ENCODE measurements at places on chromosomes 12 and 14. TPM values are rescaled to one million over a fixed set of nuclear protein-coding genes. Genes with fewer than 3 reads are reported as not detected.

DNA sequence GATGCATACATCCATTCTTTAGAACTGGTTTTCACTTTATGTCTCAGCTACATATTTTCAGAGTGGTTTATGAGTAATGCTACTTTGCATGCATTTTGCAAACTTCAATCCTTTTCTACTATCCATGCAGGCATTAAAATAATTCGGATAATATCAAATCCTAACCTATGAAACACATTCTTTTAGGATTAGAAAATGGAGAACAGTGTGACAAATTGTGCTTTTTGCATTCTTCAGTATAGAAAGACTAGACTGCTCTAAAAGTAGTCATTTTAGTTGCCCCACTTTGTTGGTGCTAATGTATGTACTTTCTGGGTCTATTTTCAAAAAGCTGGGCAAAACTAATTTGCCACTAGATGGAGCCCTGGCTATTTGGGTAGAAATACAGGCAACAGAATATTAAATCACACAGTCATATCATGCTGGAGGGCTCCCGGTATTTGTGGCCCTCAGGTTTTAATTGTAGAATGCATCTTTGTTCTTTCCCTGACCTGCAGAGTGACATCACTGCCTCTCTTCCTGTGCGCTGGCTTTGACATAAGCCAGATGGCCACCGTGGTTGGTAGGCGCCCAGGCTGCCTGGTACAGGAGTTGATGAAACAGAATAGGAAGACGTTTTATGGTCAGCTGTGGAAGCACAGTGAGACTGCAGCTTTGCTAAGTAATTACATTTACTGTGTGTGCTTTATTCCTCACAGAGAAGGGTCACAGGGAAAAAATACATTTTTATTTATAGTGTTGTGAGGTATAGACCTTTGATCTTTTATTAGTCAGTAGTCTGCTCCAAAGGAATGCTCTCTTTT lies 28.1 kb downstream of the MSRB3 start:
- peak; percentile 39 for DNase-seq

DNA sequence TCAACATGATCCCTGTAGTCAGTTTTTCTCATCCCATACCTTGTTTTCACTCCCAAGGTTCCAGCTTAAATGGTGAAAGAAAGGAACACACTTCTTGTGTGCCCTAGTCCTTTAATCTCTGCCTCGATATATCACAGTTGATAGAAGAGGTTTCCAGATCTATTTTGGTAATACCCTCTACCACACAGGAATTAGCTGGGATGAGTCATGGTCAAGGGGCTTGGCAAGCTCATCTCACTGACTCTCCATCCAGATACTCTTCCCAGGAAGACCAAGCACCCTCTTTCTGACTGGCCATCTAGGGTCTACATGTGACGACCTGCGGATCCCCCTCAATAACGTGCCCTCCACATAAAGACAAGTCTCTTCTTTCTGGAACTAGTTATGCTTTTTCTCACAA lies 277.9 kb downstream of the ITPR2 start:
- DNase-seq, result no peak

DNA sequence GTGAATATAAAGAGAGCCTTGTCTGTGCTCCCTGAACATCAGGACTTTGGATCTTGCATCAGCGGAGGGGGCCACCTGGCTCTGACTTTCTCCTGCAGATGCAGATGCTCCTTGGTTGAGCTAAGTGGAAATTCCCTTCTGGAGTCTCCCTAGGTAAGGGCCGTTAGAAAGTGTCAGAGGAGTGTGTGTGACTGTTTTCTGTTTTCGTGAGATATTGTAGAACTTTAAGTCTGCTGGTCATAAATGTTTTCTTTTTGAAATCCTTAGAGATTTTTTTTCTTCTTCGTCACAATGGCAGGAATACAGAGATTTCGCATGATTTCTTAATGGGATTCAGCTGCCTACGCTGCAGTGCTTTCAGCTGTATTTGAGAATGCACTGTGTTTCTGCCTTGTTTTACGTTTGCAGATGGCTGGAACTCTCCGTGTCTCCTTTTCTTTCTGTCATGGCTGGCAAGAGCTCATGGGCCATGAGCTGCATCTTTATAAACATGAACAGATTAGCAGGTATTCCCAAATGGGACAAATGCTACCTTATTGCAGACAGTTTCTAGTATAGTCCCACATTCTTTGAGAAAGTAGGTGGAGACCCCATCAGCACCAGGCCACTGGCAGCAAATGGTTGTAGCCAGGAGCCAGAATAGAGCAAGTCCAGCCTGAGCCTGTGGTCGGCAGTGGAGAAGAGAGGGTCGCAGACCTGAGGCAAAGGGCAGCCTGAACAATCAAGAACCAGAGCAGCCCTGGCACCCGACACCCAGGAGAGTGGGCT lies 76.2 kb upstream of the FRMD6 start:
- no peak for DNase-seq

- no peak for DNase-seq
These were observed 43.6 kb upstream of the PPP2R5C start for GRCh38 chr14:101717663-101718490.

DNA sequence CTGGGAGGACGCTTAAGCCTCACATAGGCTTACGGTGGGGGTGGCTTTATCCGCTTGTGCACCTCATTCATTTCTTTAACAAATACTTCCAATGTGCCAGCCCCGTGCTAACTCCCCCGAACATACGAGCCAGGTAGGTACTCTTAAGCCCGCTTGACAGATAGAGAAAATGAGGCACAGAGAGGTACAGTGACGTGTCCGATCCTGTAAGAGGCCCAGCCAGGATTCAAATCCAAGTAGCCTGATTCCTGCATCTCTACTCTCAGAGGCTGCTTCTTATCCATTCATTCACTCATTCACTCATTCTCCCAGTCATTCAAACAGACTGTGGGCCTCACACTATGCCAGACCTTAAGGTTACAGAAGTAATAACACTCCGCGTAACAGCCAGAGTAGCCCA lies 477 bp downstream of the OAS3 start:
- no peak for DNase-seq

- no peak for DNase-seq
These were observed 71.7 kb upstream of the RAP1B start for GRCh38 chr12:68538726-68539614.

GRCh38 chr12:68612202-68612601 lies 1.5 kb downstream of the RAP1B start:
- DNase-seq, result no peak

DNA sequence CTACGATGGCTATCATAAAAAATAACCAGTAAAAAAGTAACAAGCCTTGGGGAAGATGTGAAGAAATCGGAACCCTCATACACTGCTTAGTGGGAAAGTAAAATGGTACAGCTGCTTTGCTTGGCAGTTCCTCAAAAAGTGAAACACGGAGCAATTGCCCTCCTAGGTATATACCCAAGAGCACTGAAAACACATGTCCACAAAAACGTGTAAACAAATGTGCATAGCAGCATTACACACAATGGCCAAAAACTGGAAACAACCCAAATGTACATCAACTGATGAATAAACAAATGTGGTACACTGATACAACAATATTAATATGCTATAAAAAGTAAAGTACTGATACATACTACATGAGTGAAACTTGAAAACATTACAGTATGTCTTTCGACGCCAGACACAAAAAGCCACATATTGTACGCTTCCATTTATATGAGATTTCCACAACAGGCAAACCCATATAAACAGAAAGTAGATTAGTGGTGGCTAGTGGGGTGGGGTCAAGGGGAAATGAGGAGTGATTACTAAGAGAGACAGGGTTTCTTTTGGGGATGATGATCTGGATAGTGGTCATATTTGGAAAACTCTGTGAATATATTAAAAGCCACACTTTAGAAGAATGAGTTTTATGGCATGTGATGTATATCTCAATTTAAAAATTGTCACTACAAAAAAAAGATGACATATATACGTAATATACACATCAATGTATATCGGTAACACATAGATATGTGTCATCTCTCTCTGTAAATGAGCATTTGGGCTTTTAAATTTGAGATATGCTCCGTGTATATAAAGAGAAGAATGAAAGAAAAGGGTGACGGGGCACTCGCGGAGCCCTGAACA lies 996 bp downstream of the SLC41A2 start:
- DNase-seq, result no peak

DNA sequence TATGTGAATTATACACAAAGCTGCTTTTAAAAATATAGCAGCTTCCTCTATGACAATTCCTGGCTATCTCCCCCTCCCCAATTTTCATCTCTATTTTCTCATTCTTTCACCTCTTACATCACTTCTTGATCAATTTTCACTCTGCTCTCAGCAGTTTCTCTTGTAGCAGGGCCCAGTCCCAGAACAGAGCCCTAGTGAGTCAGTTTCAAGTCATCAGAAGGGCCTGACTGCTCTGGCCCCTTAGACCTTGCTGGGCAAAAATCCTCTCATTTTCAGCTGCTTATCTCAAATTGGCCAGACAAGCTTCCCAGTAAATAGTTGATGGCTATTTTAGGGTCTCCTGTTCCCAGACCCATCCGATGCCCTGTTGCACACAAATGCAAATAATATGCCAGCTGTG lies 101.4 kb downstream of the TTC7B start:
- no peak for DNase-seq

DNA sequence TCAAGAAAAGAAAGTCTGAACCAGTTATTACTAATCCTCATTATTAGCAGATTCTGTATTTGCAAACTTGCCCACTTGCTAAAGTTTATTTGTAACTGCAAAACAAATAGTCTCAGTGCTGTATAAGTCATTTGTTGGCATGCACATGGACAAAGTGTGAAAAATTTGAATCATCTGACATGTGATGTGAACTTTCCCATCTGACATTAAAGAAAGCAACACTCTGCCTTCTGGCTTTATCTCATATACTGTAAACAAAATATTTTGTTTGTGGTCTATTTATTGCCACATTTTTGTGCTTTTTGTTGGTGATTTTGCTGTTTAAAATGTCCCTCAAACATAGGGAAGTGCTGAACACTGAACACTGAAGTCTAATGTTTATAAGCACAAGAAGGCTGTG lies 513.8 kb downstream of the RPL10L start:
- DNase-seq, result no peak

- no peak for DNase-seq
These were observed 449.4 kb upstream of the OR4E1 start for GRCh38 chr14:22122829-22123560.

DNA sequence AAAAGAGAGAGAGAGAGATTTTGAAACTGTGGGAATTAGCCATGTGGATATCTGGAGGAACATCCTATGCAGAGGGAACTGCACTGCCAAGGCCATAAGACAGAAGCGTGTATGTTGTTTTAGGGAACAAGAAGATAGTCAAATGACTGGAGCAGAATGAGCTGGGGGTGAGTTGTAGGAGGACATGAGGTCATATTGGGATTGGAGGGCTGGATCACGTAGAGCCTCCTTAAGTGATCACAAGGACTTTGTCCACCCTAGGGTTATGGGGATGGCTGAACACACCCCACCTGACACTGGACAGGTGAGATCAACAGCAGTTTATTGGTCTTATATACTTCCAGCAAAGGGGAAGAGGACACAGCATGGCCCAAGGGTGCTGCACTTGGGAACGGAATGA lies 8.2 kb upstream of the CGRRF1 start:
- no peak for DNase-seq

DNA sequence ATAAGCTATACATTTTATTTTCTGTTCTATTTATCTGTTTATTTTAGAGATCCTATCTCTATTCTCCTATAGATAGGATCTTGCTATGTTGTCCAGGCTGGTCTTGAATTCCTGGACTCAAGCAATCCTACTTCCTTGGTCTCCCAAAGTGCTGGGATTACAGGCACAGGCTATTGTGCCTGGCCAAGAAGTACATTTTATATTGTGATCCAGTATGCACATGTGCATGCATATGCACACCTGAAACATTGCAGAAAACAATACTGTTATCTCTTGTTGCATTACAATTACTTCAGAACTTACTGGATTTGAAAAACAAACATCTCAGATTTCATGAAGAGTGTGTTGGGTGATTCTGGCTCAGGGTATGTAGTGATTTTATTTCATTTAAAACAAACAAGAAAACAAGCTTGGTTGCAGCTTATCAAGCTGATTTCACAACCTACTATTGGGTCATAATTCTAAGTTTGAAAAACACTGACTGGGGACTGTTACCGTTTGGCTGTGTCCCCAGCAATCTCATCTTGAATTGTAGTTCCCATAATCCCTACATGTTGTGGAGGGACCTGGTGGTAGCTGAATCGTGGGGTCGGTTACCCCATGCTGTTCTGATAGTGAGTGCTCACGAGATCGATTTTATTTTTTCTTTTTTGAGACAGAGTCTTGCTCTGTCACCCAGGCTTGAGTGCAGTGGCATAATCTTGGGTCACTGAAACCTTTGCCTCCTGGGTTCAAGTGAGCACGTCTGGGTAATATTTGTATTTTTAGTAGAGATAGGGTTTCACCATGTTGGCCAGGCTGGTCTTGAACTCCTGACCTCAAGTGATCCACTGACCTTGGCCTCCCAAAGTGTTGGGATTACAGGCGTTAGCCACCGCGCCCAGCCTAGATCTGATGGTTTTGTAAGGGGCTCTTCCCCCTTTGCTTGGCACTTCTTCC lies 31.3 kb downstream of the ERC1 start:
- no peak for DNase-seq

DNA sequence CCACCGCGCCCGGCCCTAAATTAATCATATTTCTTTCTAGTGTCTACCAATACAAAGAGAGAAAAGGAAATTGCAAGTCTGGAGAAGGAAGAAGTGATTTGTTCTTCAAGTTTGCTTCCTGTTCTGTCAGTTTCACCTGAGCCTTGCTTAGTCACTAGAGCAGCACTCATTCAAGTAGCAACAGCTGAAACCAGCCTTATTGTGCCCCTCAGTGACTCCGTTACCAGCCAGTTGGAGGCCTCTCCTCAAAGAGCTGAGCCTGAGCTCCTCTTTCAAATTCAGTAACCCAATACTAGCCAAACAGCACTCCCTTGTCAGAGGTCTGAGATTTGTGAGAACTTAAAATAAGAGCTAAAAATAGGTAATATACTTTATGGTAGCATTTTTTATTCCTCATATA lies 17.4 kb downstream of the PAWR start:
- DNase-seq, result no peak

DNA sequence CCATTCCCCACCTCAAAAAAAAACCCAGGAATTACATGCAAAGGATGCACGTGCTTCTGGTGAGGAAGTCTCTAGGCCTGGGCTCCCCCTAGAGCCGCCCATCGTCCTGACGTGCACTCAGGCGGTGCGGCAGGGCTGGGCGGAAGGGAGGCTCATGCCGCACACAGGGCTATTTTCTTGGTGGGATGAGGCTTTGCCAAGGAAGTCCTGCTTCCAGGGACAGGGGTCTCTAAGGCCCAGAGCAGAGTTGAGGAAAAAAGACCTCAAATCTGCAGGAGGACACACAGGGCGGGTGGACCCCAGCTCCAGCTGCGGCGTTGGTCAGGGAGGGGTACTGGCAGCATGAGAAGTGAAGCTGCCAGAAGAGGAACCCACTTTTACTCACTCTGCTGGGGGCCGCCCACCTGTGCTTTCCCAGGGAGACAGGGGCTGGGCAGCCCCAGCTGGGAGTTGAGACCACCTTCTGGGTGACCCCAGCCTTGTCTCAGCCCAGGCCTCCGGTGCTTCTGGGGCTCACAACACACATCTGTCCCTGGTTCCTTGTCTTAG lies 4.2 kb downstream of the RHOF start:
- DNase-seq, result no peak

GRCh38 chr12:105748806-105749600 lies 389.8 kb downstream of the NUAK1 start:
- DNase-seq, result peak; percentile 49

- no peak for DNase-seq
These were observed 116.6 kb downstream of the SLC25A47 start for GRCh38 chr14:100439781-100440180.

Gene CD9
- polyA plus RNA-seq, result 177 TPM

Gene ETNK1
- polyA plus RNA-seq, result 17.2 TPM

Gene PRICKLE1
- 50.0 TPM for polyA plus RNA-seq

Gene PLEKHG7
- 0.05 TPM for polyA plus RNA-seq

Gene RHOJ
- 62.7 TPM for polyA plus RNA-seq

Gene CIROP
- polyA plus RNA-seq, result 0.07 TPM

Gene MYH6
- not detected for polyA plus RNA-seq
